ENCODE measurements at places on chromosomes 4 and X.

- no peak for DNase-seq
Observed at GRCh38 chr4:8727546-8728510, 135.3 kb downstream of the CPZ start.

GRCh38 chr4:71304289-71304850 is 34.5 kb upstream of the SLC4A4 start:
- no peak for DNase-seq

DNA sequence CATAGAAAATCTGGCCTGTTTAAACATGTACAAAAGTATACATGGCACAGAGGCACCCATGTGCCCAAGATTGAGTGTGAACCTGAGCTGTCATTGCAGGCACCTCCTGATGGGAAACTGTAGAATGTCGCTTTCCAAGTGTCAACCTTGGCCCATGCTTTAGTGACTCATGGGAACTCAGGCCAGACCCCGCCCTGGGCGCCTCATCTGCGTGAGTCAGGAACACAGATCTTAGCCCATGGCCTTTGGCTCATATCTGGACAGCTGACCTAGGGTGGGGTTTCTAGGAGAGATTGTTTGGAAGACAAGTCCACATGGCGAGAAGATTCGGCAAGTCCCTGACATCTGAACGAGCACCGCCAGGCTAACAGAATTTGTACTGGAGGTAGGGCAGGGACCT is 50.0 kb downstream of the CYTL1 start:
- no peak for DNase-seq

DNA sequence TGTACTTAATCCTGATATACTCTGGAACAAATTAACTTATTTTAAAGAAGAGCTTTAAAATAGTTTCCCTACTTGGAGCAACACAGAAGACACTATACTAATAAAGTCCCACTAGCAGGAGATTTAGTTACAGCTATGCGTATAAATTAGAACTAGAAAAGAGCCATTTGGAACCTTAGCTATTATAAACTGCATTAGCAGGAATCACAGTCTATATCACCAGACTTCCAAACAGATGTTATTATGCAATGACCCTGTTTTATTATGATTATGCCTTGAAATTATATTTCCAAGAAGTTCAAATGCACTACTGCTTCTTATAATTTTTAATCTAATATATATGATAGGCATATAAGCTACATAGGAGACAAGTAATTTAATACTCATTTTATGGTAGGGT is 95.5 kb upstream of the WDR44 start:
- no peak for DNase-seq

DNA sequence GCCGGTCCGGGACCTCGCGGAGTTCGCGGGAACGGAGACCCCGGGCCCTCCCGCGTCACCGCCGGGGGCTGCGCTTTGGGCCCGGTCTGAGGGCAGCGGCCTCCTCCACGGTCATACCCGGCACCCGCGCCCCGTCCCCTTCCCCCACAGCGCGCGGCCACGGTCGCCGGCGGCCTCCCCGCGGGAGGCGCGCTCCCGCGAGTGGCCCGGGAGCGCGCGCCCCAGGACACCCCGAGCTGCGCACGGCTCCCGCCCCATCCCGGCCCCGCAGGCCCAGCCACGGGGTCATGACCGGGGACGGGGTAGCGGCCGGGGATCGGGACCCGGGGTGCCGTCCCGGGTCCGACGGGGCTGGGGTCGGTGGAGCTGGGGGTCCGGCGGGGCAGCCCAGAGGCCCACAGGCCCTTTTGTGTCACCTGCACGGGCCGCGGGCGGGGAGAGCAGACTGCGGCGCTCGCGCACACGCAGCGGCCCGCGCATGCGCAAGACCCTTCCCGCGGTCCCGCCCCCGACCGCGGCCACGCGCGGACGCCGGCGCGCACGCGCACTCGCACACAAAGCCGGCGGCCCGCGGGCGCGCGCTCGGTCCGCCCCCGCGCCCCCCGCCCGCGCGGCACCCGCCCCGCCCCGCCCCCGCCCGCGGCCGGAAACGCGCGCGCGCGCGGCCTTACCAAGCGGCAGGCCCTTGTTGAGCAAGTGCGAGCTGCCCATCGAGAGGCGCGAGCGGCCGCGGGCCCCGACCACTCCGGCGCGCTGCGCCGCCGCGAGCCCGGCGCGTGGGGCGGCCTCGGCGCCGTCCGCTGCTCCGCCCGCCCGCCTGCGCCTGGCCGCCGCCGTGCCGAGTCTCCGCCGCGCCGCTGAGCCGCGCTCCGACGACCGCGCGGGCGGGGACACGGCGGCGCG is at the start of gene CTBP1:
TSS of gene CTBP1 (minus strand) at position 886 of the 903 bp plus-strand sequence. CDS start 7,799 bp downstream, outside the sequence.
- DNase-seq, result no peak

DNA sequence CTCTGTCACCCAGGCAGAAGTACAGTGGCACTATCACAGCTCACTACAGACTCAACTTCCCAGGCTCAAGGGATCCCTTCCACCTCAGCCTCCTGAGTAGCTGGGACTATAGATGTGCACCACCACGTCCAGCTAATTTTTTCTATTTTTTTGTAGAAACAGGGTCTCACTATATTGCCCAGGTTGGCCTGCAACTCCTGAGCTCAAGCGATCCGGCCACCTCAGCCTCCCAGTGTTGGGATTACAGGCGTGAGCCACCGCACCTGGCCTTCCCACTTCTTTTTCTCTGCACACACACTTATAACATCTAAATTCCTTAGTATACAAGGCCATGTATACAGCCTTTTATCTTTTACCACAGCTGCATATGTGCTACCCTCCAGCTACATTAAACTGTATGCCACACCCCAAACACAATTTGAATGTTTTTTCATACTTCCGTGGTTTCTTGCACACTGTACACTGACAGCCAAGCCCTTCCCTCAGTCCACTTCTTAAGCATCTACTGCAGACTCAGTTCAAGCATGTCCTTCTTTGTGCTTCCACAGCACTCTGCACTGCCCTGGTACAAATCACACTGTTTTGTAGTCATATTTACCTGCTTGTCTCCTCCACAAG is 6.5 kb downstream of the SLC7A3 start:
- DNase-seq, result no peak

DNA sequence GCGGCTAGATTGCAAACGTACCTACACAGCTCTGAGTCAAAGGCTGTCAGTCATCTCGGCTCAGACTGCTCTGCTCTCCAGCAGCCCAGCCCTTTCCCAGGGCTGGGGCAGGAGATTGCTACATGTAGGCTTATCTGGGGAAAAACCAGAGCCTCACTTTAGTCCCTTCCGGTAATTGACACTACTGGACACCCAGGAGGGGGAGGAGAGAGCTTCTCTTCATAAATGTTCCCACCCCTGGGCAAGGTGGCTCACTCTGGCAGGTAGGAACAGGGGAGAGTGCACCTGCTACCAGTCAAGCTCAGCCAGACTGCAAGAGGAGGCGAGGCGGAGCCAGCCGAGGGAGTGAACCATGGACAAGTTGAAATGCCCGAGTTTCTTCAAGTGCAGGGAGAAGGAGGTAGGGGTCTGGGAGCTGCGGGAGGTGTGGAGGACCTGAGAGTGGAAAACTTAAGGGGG is at the start of gene SLC6A14:
TSS of gene SLC6A14 (plus strand) at position 249 of the 459 bp plus-strand sequence. CDS start at position 353, 104 bp downstream.
- DNase-seq, result no peak

DNA sequence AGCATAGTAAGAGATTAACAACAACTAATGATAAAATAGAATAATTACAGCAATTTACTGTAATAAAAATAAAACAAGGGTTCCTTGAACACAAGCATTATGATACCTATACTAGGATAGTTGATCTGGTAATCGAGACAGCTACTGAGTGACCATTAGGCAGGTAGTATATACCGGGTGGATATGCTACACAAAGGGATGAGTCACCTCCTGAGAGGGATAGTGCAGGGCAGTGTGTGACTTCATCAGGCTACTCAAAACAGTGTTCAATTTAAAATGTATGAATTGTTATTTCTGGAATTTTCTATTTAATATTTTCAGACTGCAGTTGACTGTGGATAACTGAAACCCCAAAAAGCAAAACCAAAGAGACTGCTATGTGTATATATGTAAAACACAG is 9.7 kb upstream of the ANTXR2 start:
- DNase-seq, result no peak

- DNase-seq, result no peak
Observed at GRCh38 chr4:13262816-13263215, 221.3 kb downstream of the RAB28 start.

DNA sequence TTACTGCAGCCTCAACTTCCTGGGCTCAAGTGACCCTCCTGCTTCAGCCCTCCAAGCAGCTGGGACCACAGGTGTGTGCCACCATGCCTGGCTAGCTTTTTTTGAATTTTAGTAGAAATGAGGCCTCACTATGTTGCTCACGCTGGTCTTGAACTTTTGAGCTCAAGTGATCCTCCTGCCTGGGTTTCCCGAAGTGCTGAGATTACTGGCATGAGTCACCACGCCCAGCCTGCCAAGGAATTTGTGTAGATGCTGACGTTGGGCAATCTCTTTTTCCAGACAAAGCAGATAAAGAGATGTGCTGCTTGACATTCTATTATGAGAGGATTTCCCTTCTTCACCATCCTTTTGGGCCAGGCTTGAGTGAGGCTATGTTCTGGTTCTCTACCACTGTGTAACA is 254.5 kb upstream of the RPS6KA3 start:
- DNase-seq, result no peak

DNA sequence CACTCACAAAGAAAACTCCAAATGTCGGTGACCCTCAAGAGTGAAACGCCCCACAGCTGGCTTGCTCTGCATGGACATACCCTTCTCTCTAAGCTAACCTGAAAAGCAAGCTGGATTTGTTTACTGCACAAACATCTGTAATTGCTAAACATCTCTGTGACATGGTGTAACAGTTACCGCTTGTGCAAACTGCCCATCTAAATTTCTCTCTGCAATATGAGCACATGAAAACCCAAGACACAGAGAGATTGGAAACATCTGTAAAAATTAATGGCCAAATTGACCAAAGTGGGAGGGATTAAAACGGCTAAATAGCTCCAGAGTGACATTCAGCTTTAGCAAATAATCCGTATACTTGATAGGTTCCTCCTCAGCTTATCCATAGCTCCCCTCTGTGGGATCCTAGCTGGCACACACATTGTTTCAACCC is 155.0 kb upstream of the MAP3K15 start:
- DNase-seq, result no peak

DNA sequence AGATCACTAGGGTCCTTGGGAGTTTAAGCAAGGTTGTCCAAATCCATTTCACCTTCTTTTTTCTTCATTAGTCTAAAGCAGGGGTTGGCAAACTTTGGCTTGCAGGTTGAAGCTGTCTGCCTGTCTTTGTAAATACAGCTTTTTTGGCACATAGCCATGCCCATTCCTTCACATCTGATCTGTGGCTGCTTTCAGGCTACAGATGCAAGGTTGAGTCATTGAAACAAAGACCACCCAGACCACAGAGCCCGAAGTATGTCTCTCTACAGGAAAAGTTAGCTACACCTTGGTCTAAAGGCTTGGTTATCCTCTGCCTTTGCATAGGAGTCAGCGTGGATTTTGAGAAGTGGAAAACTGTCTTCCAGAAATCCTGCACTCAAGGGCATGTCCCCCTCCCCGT is 238.1 kb upstream of the STS start:
- DNase-seq, result no peak

DNA sequence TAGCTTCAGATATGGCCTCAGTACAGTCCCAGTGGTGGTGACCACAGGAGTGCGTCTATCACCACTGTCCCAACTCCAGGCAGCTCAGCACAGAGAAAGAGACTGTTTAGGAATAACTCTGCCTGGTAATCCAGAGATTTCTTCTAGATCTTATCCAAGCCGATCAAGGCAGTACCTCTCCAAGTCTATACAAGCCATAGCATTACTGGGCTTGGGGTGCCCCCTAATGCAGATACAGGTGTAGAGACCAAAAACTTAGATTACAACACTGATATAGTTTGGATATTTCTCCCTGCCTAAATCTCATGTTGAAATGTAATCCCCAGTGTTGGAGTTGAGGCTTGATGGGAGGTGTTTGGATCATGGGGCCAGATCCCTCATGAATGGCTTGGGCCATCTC is 100.9 kb downstream of the PTCHD1 start:
- DNase-seq, result no peak

- no peak for DNase-seq
Observed at GRCh38 chrX:110156167-110156754, 153.3 kb downstream of the TMEM164 start.

DNA sequence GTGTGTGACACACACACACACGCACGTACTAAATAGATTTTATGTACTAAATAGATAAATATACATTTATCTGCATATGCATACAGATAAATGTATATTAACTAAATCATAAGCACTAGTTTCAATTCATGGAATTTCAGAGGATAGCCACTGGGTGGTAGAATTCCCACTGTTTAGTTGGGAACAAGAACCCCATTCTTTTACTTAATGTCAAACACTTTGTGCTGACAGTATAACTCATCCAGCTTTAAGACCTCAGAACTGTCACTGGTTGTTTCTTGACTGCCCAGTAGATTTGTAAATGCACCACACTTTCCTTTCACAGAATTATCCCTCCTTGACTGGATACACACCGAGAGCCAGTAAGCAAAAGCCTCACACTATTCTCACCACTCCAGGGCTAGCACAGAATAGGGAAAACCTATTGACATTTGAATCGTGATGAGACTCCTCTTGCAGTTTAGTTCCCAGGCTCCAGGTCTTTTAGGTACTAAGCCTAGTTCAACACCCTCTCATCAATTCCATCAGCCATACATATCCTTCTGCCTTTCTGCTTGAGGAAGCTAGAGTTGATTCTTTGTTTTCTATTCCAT is 32.4 kb downstream of the PPARGC1A start:
- DNase-seq, result no peak

GRCh38 chrX:16743604-16744325 is 24.4 kb downstream of the SYAP1 start:
- DNase-seq, result no peak

DNA sequence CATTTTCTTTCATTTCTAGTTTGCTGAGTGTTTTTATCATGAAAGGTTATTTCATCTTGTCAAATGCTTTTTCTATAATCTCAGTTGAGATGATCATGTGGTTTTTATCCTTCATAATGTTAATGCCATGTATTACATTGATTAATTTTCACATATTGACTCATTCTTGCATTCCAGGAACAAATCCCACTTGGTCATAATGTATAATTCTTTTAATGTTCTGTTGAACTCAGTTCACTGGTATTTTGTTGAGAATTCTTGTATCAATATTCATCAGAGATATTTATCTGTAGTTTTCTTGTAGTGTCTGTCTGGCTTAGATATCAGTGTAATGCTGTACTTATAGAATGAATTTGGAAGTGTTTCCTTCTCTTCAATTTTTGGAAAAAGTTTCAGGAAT is 16.7 kb upstream of the LHFPL1 start:
- no peak for DNase-seq

DNA sequence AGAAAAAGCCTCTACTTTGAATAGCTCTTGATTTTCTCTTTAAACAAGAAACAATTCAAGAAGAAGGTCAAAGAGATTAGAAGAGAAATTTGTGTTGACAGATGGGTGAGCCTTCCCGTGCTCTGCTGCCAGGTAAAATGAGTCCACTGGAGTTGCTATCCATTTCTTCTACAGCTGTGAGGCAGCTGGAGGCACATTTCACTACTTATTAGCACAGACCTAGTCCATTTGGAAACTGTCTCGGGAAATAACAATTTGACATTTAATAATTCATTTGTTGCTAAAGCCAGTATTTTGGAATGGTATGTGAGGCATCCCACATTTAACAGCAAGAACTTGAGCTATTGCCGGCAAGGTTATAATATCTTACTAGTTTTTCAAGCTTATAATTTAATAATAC is 396.8 kb upstream of the GRIA3 start:
- DNase-seq, result no peak

Measured in cortex of kidney (tissue), 1 donor.